ENCODE measurements at places on chromosomes 1 and 21. TPM values are rescaled to one million over a fixed set of nuclear protein-coding genes. Genes with fewer than 3 reads are reported as not detected.

The CA14 gene
- 42.9 TPM for total RNA-seq

The OR2G6 gene
- total RNA-seq, result not detected

The OR2T11 gene
- not detected for total RNA-seq

The TMCO2 gene
- not detected for total RNA-seq

The RNF186 gene
- not detected for total RNA-seq

The C8B gene
- total RNA-seq, result not detected

The LCE2C gene
- not detected for total RNA-seq

The RXRG gene
- total RNA-seq, result not detected

The BRINP3 gene
- total RNA-seq, result not detected

The IFI16 gene
- 0.31 TPM for total RNA-seq

The HEYL gene
- 4.5 TPM for total RNA-seq

The FMO1 gene
- total RNA-seq, result not detected

The MSH4 gene
- 0.24 TPM for total RNA-seq

The GPR157 gene
- 3.9 TPM for total RNA-seq

The RAB42 gene
- 22.5 TPM for total RNA-seq

The PTGER3 gene
- 4.5 TPM for total RNA-seq

The SPAG17 gene
- 1.1 TPM for total RNA-seq

The GUCA2A gene
- not detected for total RNA-seq

The LCE1F gene
- total RNA-seq, result not detected

The DDAH1 gene
- 35.4 TPM for total RNA-seq

The PPIH gene
- 71.2 TPM for total RNA-seq

The ENTREP3 gene
- 46.3 TPM for total RNA-seq

The RHBDL2 gene
- total RNA-seq, result 0.08 TPM

The MYOC gene
- not detected for total RNA-seq

The RCSD1 gene
- total RNA-seq, result 0.73 TPM

The SPATA21 gene
- not detected for total RNA-seq

The LEFTY1 gene
- 65.4 TPM for total RNA-seq

The FLG2 gene
- total RNA-seq, result not detected

The REN gene
- not detected for total RNA-seq

The C1orf94 gene
- total RNA-seq, result 5.3 TPM

The ADCY10 gene
- total RNA-seq, result not detected

The NAV1 gene
- total RNA-seq, result 37.2 TPM

The VAV3 gene
- 11.3 TPM for total RNA-seq

The NPHS2 gene
- not detected for total RNA-seq

The PHF13 gene
- total RNA-seq, result 37.1 TPM

The RAB25 gene
- total RNA-seq, result 21.3 TPM

The MXRA8 gene
- total RNA-seq, result 11.7 TPM

The LRRC3 gene
- total RNA-seq, result 6.8 TPM

The PADI2 gene
- 3.7 TPM for total RNA-seq

The OR6N1 gene
- total RNA-seq, result not detected

The SH2D1B gene
- not detected for total RNA-seq

The KISS1 gene
- total RNA-seq, result not detected

The TFF1 gene
- total RNA-seq, result not detected

The NEK2 gene
- 24.9 TPM for total RNA-seq

The SV2A gene
- 42.5 TPM for total RNA-seq

The FCRL5 gene
- total RNA-seq, result 2.8 TPM

The SLC37A1 gene
- 30.3 TPM for total RNA-seq

The SLC1A7 gene
- not detected for total RNA-seq

The LRRC7 gene
- total RNA-seq, result not detected

The PCBP3 gene
- 7.8 TPM for total RNA-seq

The PROK1 gene
- not detected for total RNA-seq

The PLA2G5 gene
- 0.16 TPM for total RNA-seq

The CLCNKB gene
- 1.2 TPM for total RNA-seq

All from GM23338 (cell line).